Stimulated activated CD8-positive, alpha-beta memory T cell treated with anti-CD3 and anti-CD28 coated beads, Interleukin-12 subunit alpha, Interleukin-12 subunit beta, amount 100 ng/mL, for 1 hour (primary cell): ENCODE measurements at places on chromosomes 1 and 21.

DNA sequence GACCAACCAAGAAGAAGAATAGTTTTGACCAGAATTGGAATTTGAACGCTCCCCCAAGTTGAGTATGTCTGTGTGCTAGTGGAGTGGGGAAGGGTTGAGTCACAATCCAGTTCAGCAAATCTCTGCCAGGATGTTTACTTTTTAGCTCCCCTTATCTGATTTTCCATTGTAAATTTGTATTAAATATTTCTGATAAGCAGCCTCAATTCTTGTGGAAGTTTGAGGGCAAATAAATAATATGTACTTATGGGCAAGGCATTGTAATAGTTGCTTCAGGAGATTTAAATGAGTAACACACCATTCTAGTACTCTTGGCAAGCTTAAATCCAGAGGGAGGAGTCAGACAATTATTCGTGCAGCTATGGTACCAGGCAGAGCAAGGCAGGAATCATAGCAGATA, 14.4 kb downstream of the CXADR start:
- DNase-seq, result no peak

GRCh38 chr1:221698579-221699349, 43.1 kb downstream of the DUSP10 start:
- DNase-seq, result no peak

DNA sequence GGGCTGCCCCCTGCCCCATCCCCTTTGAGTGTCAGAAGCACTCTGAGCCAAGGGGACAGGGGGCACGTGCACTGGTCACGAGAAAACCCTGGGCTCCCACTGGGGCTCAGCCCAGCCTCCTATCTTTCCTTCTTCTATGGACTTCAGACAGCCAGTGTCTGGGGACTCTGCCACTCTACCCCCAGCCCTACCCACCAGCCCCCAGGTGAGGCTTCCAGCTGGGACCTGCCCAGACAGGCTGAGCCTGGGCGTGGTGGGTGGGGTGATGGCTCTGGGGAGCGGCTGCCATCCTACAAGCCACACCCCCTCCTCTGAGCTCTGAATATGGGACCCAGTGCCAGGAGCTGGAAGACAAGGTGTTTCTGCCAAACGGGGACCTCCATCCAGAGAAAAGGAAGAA, 8.0 kb upstream of the SFN start:
- no peak for DNase-seq

- DNase-seq, result no peak
These were observed 6.8 kb downstream of the OR10Z1 start for GRCh38 chr1:158611916-158612315.

DNA sequence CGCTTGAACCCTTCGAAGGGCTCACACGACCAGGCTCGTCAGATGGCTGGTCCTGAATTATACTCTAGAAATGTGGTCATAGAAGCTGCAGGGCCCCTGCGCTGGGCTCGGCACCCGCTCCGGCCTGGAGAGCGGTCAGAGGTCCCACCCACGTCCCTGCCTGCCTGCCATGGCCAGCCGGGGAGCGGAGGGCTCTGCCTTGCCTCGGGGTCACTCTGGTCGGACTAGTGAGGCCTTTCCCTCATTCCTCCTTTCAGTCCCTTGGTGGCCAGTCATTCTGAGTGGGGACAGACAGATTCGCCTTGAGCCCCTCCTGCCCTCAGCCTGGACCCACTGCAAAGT, 529 bp upstream of the MARCKSL1 start:
- DNase-seq, result no peak

DNA sequence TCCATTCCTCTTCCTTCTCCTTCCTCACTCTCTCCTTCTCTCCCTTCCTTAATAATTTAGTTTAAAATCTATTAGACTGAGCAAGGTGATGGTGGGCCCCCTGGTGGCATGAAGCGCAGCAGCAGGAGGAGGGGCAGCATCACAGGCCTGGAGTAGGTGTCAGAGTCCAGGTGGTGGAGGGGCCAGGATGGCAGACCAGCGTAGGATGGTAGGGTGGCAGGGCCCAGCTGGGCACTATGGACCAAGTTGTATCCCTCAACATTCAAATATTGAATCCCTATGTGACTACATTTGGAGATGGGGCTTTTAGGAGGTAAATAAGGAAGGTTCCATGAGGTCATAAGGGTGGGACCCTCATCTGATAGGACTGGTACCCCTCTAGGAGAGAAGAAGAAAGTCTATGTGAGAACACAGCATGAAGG, 61.0 kb downstream of the WDR4 start:
- peak; percentile 42 for DNase-seq

- no peak for DNase-seq
These were observed 270.4 kb downstream of the KCNJ6 start for GRCh38 chr21:37645848-37646247.

GRCh38 chr1:167630568-167631385, 745 bp downstream of the RCSD1 start:
- DNase-seq, result no peak

GRCh38 chr1:68449901-68450300, at the start of gene RPE65:
Gene RPE65, minus strand, starts transcription at chr1:68449954. Its CDS starts 49 bp downstream, at chr1:68449905.
- DNase-seq, result no peak

DNA sequence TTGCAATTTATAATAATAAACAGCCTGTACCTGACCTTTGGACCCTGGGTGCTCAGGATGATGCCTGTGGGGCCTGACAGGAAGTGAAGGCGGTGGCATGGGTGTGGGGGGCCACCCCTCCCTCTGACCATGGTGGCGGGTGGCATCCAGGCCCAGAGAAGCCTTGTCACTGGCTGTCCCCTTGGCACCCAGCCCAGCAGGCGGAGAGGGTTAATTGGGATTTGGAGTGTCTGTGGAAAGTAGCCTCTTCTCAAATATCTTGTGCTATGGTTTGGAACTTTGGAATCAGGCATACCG, 20.5 kb downstream of the SOX13 start:
- no peak for DNase-seq

DNA sequence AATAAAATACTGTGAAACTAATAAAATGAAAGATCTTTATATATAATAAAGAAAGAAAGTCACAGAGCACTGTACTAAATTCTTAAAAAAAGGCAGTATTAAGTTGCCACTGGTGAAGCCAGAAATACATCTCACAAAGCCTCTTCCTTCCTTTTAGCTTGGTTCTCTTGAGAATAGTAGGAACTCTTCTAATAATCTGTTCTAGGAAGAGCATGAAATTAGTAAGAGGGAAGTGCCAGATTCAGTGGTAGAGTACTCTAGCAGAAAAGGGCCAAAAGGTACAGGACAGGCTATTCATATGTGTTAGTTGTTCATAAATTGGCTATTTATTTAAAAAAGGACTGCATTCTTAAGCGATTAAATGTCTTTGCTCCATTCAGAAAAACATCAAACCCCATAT, 33.7 kb downstream of the CTTNBP2NL start:
- no peak for DNase-seq

DNA sequence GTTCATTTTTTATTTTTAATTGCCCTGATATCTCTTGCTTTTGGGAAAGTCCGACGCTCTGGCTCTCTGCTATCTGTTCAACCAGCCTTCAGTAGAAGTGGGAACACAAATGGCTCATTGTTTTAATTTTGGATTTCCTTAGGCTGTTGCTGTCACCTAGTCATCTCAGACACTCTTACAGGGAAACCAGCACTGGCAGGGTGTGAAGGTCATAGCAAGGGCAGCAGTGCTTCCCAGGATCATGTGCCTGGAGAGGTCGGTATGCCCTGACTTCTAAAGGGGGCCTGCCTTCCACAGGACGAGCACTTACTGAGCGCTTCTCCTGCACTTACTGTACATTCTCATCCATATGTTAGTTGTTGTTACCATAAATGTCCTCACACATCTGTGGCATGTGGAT, 224.2 kb downstream of the DISC1 start:
- no peak for DNase-seq

DNA sequence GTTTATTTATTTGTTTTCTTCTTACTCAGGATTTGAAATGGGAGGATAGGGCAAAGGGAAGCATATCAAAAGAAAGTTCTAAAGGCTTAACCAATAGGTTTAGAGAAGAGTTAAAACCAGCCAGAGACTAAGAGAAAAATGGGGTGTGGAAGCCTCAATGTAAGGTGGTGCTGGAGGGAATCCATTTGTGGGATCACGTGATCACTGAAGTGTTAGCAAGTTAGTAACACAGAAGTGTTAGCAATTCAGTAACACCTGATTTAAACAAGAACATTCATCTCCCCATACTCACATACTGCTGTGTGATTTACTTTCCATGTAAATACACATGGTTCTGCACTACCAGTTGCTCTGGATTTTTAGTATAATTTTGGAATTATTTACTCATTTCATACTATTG, 451.2 kb downstream of the DISC1 start:
- DNase-seq, result no peak

DNA sequence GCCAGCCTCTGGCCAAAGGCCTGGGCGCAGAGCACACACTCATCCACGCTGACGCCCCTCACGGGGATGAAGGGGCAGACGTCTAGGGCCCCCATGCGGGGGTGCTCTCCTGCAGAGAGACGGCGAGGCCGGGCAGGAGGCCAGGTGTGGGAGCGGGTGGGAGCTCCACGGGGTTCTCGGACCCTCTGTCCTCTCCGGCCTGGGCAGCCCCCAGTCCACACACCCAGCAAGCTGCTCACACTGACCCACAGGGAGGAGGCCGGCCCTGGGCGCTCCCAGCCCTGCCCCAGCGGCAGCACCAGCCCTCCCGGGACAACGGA, 2.5 kb downstream of the FTCD start:
- DNase-seq, result no peak

GRCh38 chr1:12525311-12526181, 92.5 kb downstream of the DHRS3 start:
- no peak for DNase-seq

GRCh38 chr21:44709426-44710293, 1.7 kb downstream of the TSPEAR start:
- DNase-seq, result no peak

DNA sequence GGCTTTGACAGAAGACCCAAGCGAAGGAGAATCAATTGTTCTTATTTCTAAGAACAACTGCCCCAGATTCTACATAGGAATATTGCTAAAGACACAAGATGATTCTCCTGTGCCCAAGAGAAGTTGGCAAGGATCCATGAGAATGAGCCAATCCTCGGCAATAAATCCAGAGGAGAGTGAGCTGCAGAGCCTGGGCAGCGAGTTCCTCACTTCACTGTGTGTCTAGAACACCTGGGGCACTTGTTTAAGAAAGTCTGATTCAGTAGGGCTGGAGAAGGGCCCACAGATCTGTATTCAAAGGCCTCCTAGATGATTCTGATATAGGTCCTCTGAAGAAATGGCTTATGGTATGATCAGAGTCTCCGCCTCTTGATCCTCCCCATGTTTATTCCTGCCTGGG, 31.8 kb downstream of the GADD45A start:
- no peak for DNase-seq
